Endothelial cell of umbilical vein (primary cell): ENCODE measurements at places on chromosomes 11 and 22. TPM values are rescaled to one million over a fixed set of nuclear protein-coding genes. Genes with fewer than 3 reads are reported as not detected.

Gene ASCL2
- total RNA-seq: not detected in 2 replicates

Gene DTX4
- total RNA-seq: 0.51 and 0.91 TPM in 2 replicates

Gene MPZL3
- total RNA-seq: 7.0 and 7.1 TPM in 2 replicates

Gene TSGA10IP
- not detected in 2 replicates for total RNA-seq

Gene JAM3
- total RNA-seq: 106 and 137 TPM in 2 replicates

Gene PLAAT4
- 0.95 TPM in 1 of 2 replicates, not detected in the other for total RNA-seq

Gene TYR
- not detected in 2 replicates for total RNA-seq

Gene SMIM35
- total RNA-seq: not detected in 2 replicates

Gene POU2AF1
- total RNA-seq: not detected in 2 replicates

Gene C11orf86
- not detected in 2 replicates for total RNA-seq

Gene NRGN
- 30.9 and 33.5 TPM in 2 replicates for total RNA-seq

Gene KCNJ4
- total RNA-seq: not detected in 2 replicates

Gene OR4C46
- total RNA-seq: not detected in 2 replicates

Gene TST
- 38.0 and 39.2 TPM in 2 replicates for total RNA-seq

Gene OR51A7
- total RNA-seq: not detected in 2 replicates

Gene RBMXL2
- 0.51 TPM in 1 of 2 replicates, not detected in the other for total RNA-seq

Gene EI24
- 115 and 119 TPM in 2 replicates for total RNA-seq

Gene CBL
- 40.1 and 41.5 TPM in 2 replicates for total RNA-seq

Gene COX8A
- total RNA-seq: 307 and 339 TPM in 2 replicates

Gene HTR3B
- total RNA-seq: not detected in 2 replicates

Gene C11orf91
- total RNA-seq: 1.4 and 2.1 TPM in 2 replicates

Gene MYOD1
- not detected in 2 replicates for total RNA-seq

Gene SLC1A2
- not detected in 2 replicates for total RNA-seq

Gene FERMT3
- total RNA-seq: 63.4 and 64.4 TPM in 2 replicates

Gene ZP1
- not detected in 2 replicates for total RNA-seq

Gene PRG2
- total RNA-seq: 0.42 and 0.55 TPM in 2 replicates

Gene B3GAT3
- total RNA-seq: 31.6 and 35.0 TPM in 2 replicates

Gene DLAT
- total RNA-seq: 40.1 and 41.3 TPM in 2 replicates

Gene HEPN1
- total RNA-seq: not detected in 2 replicates

Gene RCOR2
- total RNA-seq: 0.13 and 1.7 TPM in 2 replicates

Gene KRTAP5-7
- total RNA-seq: not detected in 2 replicates

Gene MS4A15
- total RNA-seq: not detected in 2 replicates
